CD4-positive, alpha-beta T cell treated with Interleukin-15 for 4 hours (primary cell): ENCODE measurements at places on chromosomes 1 and 21.

DNA sequence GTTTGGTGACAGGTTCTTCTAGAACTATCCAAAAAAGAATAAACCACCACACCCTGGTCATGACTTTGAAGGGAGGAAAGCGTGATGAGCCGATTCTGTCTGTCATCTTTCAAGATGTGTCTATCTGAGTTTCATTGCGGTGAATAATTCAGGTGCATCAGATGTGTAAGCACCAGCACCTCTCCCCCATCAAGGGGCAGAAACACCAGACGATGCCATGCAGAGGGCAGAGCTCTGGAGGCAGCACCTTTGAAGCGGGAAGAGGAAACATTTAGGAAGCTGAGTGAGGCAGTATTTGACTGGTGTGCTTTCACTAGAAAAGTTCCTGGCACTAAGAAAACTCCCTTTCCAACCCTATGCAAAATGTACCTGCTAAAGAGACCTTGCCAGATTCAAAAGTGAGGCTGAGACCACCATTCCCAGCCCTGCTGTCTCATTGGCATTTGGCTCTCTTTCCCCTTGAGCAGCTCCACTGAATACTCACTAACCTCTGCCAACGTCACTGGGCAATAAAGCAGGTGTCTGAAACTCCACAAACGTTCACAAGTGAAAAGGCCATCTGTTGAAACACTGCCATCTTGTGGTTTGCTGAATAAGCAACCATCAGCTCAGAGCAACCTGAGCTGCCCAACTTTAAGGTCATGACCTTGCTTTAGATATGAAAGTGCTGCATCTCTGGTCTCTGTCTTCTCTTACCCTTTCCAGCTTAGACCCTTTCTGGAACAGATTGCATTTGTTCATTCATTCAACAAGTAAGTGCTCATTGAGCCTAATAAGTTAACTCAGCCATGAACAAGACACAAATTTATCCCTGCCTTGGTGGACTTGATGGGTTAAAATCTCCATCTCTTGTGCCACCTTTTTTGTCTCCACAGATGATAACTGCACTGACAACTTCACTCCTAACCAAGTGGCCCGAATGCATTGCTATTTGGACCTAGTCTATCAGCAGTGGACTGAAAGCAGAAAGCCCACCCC, 228.6 kb downstream of the PAPPA2 start:
- peak; percentile 7 for DNase-seq

DNA sequence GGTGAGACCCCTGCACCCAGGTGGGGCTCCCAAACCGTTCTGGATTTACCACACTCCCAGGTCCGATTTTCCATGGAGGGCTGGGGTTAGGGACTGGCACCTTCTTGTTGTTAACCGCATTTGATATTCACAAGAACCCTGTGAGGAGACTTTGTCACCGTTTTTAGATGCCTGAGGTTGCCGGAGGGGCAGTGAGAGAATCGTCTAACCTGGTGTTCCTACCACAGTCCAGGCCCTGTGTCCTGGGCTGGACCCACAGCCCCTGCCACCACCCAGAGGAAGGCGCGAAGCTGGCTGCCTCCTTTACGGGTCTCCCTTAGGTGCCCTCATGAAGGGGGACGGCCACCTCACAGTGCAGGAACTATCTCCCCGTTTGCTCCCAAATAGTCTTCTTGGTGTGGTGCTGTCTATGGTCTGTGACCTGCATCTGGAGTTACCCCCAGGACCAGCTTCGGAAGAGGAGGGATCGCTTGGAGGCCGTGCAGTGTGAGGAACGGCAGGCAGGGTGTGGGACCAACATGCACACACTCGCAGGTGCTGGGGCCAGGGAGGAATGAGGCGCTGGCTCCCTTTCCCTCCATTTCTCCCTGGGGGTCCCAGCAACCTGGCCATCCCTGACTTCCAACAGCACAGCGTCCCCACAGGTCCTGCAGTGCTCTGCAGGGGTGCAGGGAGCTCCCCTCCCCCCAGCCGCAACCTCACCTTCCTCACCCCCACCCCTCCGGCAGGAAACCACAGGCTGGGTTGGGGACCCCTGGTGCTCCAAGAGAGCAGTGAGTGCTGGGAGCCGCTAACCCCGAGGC, 7.0 kb downstream of the SIM2 start:
- no peak for DNase-seq

- peak; percentile 62 for DNase-seq
Observed at GRCh38 chr1:5514527-5515183, 477.6 kb downstream of the NPHP4 start.

DNA sequence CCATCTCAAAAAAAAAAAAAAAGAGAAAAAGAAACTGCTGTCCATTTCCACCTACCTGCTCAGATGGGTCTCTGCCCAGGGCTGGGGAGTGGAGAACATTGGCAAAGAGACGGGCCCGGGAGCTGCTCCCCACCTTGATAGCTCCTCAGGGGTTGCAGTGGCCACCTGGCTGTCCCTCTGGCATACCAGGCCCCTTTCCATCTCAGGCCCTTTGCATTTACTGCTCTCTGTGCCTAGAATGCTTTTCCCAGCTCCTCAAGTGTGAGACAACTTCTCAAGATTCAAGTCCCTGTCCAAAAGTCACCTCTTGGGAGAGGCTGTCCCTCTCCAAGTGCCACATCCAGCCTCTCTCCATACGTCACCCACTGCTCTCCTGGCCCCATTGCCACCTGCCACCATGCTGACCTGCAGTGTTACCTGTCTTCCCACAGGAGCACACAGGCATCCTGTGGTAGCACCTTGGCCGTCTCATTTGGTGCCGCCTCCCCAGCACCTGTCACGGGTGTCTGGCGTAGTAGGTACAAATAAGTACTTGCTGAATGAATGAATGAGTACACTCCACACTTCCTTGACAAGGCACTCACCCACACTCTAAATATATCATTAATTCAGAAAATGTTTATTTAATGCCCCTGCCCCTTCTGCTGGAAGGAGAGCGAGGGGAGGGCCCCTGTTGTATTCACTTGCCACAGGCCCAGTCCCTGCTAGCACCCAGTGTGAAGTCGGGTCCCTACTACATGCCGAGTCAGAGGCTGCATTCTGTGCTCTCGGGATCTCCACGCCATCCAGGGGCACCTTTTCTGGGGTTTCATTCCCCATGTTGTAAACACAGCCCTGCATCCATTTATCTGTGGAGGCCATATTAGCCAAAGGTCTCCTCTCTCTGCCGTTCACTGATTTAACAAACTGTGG, 48.8 kb downstream of the DISP3 start:
- DNase-seq: no peak

- no peak for DNase-seq
Observed at GRCh38 chr1:18929686-18930085, 26.8 kb downstream of the IFFO2 start.

- no peak for DNase-seq
Observed at GRCh38 chr1:227312361-227313025, 5.8 kb downstream of the CDC42BPA start.

- no peak for DNase-seq
Observed at GRCh38 chr1:2412773-2413494, 570 bp upstream of the PEX10 start.

GRCh38 chr1:119492763-119493162, 14.2 kb upstream of the HSD3B1 start:
- DNase-seq: no peak

GRCh38 chr1:212696721-212697331, 2.8 kb downstream of the BATF3 start:
- no peak for DNase-seq

GRCh38 chr1:53365437-53366063, 37.7 kb upstream of the LRP8 start:
- no peak for DNase-seq

DNA sequence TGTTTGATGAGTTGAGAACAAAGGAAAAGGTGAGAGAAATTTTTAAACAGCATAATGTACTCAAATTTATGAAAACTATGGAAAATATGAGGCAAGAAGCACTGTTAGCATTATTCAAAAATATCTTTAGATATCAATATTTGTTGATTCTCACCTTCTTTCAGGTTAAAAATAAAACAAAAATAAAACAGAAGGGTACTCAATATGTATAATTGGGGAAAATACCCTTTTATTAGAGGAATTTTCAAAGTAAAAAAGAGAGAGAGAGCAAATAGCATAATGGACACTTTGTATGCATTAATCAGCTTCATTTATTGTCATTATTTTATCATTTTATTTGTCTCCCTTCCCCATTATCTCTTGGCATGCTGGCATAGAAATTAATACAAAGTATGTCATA, 27.5 kb downstream of the MAP3K21 start:
- DNase-seq: no peak

DNA sequence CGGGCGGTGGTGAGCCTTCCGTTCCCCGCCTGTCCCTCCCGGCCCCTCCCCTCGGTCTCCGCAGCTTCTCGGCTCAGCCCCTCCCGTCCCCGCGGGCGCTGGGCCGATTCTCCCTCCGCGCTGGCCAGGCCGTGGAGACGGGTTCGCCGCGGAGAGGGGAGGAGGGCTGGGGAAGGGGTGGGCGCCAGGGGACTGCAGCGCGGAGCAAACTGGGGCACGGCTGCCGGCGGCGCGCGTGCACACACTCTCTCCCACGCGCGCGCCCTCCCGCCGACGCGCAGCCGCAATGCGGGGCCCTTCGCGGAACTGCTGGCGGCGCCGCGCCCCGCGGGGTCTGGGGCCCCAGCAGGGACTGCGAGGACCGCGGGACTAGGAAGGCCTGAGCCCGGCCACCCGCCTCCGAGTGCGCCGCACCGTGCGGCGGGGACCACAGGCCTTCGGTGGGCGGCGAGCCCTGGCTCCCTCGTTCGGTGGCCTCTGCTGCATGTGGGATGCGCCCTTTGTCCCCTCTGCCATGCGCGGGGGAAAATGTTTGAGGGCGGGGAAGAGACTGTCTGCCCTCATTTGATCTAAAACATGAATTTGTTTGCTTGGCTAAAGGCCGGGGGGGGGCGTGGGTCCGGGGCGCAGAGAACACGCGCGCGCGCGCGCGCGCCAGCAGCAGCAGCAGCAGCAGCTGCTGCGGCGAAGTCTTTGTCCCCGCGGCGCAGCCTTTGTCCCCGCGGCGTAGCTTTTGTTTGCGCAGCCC, 90.7 kb upstream of the VAMP3 start:
- DNase-seq: peak; percentile 43

DNA sequence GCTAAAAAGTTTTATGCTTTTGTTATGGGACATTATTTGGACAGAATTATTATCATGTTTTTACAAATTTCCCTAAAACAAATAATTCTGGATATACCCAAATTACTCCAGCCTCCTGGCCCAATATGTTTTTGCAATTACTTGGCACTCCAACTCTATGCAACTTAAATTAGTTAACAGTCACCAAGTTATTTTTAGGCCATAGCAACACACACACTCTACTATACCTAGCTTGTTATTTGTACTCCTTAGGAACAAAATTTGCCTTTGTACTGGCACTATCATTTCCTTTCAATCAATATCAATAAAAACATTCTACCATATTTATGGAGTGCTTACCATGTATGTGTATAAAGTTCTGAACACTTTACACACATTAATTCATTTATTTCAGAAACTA, 7.7 kb downstream of the DUSP10 start:
- DNase-seq: no peak

GRCh38 chr1:201570181-201570885, 31.4 kb downstream of the NAV1 start:
- DNase-seq: no peak

DNA sequence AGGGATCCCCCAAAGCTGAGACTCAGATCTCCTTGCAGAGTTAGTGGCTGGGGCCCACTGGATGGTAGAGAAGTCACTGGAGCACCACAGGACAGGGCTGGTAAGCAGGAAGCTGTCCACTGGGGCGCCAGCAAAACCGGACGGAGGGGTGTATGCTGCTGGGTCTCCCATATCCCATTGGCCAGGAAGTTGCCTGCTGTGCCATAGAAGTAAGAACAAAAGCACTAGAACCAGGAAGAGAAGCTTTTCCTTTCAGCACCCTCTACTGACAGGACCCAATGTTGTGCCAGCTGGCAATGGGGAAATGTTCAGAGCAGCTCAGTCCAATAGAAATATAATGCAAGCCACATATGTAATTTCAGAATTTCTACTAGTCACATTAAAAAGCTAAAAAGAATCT, 146.6 kb downstream of the SPATA46 start:
- DNase-seq: no peak

DNA sequence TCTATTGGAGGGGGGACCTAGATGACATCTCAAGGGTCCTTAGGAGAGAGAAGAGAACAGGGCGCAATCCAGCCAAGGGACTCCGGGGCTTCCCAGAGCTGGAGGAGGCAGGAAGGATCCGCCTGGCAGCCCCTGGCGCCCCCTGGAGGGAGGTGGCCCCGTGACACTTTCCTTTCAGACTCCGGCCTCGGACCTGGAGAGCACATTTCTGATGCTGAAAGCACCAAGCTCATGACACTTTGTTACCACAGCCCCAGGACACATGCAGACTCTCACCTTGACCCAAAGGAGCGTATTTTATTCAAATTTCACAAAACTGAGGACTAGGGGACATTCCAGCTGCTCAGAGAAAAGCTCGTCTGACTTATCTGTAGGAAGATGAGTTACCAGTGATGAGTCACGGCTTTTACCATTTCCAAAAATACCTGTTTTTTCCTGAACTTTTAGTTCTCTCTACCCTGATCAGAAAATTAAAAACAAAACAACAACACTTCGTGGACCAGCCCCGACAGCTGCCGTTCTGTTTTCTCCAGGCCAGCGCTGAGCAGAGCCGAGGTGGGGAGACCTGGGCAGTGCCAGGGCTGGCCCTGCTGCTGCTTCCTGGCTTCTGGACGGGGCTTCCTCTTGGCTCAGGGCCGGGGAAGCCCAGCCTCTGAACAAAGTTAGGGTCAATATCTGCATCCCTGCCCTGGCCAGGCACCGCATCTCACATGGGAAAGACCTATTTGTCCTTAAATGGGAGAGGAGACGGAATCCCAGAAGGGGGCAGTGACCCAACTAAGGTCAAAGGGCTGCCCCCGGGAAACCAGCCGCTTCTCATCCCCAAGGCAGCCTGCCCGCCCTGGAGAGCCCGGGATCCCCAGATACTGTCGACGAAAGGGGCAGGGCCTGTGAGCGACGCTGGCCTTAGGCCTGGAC, 21.6 kb upstream of the POFUT2 start:
- DNase-seq: peak; percentile 34

- DNase-seq: no peak
Observed at GRCh38 chr1:89962742-89963075, 32.2 kb upstream of the ZNF326 start.

- DNase-seq: peak; percentile 80
Observed at GRCh38 chr1:160261556-160261892, 825 bp downstream of the DCAF8 start.

GRCh38 chr1:12338017-12338416, 108.2 kb downstream of the VPS13D start:
- no peak for DNase-seq

GRCh38 chr1:76084029-76084627, 9.6 kb downstream of the ST6GALNAC3 start:
- DNase-seq: no peak

DNA sequence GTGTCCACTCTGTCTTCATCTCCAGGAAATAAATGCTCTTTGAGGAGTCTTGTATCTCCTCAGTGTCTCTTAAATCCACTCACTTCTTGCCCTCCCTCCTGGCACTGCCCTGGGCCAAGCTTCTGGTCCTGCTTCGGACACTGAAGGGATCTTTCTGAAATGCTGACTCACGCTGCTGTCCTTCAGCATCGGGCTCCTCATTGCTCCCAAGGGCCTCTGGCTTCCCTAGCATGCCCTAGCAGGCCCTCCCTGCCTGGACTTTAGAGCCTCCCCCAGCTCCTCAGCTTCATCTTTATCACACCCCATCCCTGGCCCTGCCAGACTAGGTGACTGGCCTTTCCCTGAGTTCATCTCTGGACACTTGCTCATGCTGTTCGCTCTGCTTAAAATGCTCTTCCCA, 96.6 kb downstream of the FOXD2 start:
- no peak for DNase-seq
